GM23338 (cell line): ENCODE measurements at places on chromosomes 16 and 17. TPM values are rescaled to one million over a fixed set of nuclear protein-coding genes. Genes with fewer than 3 reads are reported as not detected.

Gene KRT12
- not detected in 2 replicates for total RNA-seq

Gene OR1E1
- not detected in 2 replicates for total RNA-seq

Gene C17orf67
- 0.85 and 1.0 TPM in 2 replicates for total RNA-seq

GRCh38 chr17:46822388-46822921 lies 4.0 kb upstream of the WNT3 start:
- H3K4me1 ChIP-seq, result peaks cover 22% of the 10 kb centered on the region
- H3K36me3 ChIP-seq, result no peaks in the 10 kb centered on the region
- H3K4me3 ChIP-seq, result peak overlapping the region; percentile 79; the same call in 1 of the 2 replicates
- no peak overlapping the region for H3K27ac ChIP-seq

- H3K4me3 ChIP-seq, result no peak overlapping the region
- H3K4me1 ChIP-seq, result no peaks in the 10 kb centered on the region; the same call in 1 of the 2 replicates
- no peak overlapping the region for H3K27ac ChIP-seq
- DNase-seq, result peak; percentile 92
Observed at GRCh38 chr17:49557312-49558024, 18.2 kb upstream of the NXPH3 start.

DNA sequence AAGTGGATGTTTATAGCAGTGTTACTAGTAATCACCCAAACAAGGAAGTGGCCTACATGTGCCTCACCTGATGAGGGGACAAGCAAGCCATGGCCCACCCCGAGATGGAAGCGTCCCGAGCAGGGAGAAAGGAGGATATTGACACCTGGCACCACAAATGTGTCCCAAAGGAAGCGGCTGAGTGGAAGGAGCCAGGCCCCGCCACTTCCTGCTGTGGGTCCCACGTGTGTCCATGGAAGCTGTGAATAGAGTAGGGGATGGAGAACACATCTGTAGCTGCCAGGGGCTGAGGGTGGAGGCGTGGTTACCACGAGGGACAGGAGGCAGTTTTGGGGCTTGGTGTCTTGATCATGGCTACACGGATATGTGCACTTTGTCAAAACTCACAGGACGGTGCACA lies 49.2 kb downstream of the KCNJ12 start:
- no peak overlapping the region for H3K4me3 ChIP-seq
- no peaks in the 10 kb centered on the region for H3K36me3 ChIP-seq
- no peak overlapping the region for H3K27ac ChIP-seq
- H3K4me1 ChIP-seq, result no peaks in the 10 kb centered on the region
- no peak for DNase-seq
- no peaks in the 10 kb centered on the region for H3K27me3 ChIP-seq

DNA sequence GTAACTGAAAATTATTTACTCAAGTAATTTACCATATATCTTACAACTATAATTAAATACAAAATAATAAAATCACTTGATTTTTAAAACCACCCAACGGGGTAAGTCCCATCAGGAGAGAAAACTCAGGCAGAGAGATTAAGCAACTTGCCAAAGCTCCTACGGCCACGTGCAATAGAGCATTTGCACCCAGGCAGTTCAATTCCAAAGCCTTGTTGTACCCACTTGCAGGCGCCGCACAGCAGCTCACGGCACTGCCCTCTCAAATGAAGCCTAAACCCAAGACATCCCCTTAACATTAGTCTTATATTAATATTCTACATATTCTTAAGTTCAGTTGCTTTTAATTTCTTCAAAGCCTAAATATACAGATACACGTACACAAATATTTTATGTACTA lies 75.7 kb downstream of the SPAG9 start:
- no peaks in the 10 kb centered on the region for H3K27me3 ChIP-seq
- no peak for DNase-seq
- no peak overlapping the region for H3K27ac ChIP-seq
- peaks cover 5% of the 10 kb centered on the region; the same call in 1 of the 2 replicates for H3K36me3 ChIP-seq
- peaks cover 26% of the 10 kb centered on the region for H3K4me1 ChIP-seq

DNA sequence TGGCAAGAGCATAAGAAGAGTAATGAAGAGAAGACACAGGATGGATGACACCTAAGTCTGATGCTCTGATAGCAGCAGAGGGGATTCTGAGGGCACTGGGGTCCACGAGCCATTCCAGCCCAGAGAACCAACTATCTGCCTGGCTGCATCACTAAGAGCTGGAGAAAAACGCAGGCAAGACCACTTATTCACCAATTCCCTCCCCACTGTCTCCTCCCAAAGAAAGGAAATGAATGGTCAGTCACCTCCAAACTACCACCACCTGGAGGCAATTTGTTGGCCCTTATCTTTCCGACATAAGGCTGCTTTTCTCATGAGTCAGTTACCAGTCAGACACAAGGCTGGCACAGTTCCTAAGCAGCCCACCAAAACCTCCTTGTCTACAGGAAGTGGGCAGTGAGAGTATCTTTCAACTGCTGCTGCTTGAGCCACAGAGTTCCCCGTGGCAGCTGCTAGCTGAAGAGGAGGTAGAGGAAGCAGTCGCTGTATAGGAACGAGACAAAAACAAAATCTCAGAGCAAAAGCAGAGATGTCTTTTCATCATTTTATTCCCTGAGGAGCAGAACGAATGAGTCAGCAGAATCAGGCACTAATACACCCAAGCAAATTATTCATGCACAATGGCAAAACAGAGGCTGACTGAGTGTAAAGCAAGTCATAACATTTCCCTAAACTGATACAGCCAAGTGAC lies 111.1 kb downstream of the SMG6 start:
- no peaks in the 10 kb centered on the region for H3K36me3 ChIP-seq
- DNase-seq, result no peak
- peak overlapping the region; percentile 39; the same call in 1 of the 2 replicates for H3K27ac ChIP-seq
- no peak overlapping the region for H3K4me3 ChIP-seq
